Calu3 (cell line): ENCODE measurements at places on chromosomes 2 and 18. TPM values are rescaled to one million over a fixed set of nuclear protein-coding genes. Genes with fewer than 3 reads are reported as not detected.

Gene MFSD2B
- total RNA-seq = 0.37 TPM in 1 of 2 replicates, not detected in the other

- DNase-seq = no peak
These were observed 219.6 kb downstream of the RND3 start for GRCh38 chr2:150267651-150268415.

DNA sequence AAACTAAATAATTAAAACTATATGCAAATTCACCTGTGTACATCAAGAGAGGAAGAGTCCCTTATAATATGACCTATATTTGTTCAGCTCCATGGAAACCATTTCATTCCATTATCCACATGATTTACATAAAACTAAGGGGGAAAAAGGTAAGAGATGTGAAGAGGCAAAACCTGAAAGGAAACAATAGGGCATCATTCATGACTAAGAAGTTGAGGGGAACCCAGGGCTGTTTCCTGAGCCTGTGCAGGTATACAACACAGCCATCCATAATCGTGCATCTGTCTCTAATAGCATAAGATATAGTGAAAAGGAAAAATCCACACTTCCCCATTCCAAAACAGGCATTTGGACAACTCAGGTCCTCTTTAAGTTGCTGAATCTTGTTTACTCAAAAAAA is 151.3 kb downstream of the NR4A2 start:
- DNase-seq = no peak

DNA sequence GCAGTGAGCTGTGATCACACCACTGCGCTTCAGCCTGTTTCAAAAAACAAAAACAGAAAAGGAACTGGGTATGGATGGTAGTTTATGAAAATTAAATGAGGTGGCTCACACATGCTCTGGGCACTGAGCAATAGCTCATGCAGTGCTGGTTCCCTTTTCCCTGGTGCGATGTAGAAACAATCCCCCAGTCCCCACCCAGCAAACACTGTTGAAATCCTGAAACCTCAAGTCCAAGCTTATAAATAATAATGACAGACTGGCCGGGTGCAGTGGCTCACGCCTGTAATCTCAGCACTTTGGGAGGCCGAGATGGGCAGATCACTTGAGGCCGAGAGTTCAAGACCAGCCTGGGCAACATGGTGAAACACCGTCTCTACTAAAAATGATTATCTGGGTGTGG is 55.4 kb upstream of the SMAD2 start:
- no peak for DNase-seq
